GM03348 (cell line): ENCODE measurements at places on chromosomes 4 and X.

GRCh38 chr4:174358829-174359228, 75.1 kb downstream of the CEP44 start:
- DNase-seq = peak; percentile 44

- no peak for DNase-seq
Observed at GRCh38 chr4:110442309-110442708, 33.6 kb upstream of the ENPEP start.

DNA sequence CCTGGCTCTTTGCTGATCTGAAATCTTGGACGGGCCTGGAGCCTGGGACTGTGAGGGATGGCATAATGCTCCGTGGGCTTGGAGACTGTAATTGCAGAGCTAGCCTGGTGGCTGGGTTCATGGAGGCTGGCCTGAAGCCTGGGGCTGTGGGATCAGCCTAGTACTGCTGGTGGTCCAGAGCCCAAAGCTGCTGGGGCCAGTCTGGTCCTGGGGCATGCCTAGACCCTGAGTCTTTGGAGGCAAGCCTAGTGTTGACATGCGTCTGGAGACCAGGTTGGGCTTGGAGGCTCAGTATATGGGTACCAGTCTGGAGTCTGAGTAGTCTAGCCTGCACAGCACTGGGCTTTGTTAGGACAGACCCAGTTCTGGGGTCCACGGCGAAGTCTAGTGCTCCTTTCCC, 172.0 kb upstream of the ZC4H2 start:
- DNase-seq = no peak

DNA sequence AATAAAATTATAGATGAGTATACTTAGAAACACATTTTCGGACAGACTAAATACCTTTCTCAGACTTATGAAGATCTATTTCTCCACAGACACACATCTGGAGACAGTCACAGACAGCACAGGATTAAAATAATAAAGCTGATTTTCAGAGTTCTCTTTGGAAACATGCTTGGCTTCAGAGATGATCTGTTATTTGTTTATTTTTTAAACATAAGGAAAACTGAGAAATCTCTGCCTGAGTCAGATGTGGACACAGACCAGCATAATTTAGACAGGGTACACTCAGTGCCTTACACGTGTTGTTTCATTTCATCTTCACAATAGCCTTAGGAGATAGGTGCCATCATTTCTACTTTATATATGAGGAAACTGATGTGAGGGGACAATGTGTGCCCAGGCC, 92.1 kb downstream of the SLC9A7 start:
- DNase-seq = no peak

GRCh38 chr4:144494280-144494679, 151.7 kb upstream of the HHIP start:
- DNase-seq = no peak

GRCh38 chr4:75679876-75680575, 6.8 kb upstream of the G3BP2 start:
- no peak for DNase-seq
